ENCODE measurements at places on chromosomes 11 and 22.

DNA sequence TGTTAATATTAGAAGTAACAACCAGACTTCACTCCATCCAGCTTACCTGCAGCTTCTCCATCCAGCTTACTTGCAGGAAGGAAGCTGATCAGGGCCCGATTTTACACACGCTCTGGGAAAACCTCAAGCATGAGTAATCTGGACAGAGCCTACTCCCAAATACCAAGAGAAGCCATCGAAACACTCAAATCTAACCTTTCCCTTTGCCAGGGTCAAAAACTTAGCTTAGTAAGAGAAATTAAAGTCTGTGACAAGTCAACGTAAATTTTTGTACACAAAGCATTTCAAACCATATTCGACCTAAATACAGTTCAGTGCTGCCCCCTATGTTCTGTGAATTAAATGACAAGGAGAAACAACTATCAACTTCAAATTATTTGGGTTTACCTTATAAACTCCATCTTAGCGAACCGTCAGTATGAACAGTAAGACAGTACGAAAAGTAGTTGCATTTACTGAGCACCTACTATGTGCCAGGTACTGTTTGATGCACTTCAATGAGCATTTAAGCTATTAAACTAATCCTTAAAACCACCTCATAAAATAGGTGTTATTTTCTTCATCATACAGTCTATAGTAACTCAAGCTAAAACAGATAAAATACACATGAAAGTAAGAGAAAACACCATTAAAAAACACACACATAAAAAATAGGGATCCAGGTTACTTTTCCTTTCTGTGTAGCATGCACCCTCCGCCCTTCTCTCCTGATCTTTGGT lies 36.9 kb downstream of the ARFGAP3 start:
- peak; percentile 16 for DNase-seq

DNA sequence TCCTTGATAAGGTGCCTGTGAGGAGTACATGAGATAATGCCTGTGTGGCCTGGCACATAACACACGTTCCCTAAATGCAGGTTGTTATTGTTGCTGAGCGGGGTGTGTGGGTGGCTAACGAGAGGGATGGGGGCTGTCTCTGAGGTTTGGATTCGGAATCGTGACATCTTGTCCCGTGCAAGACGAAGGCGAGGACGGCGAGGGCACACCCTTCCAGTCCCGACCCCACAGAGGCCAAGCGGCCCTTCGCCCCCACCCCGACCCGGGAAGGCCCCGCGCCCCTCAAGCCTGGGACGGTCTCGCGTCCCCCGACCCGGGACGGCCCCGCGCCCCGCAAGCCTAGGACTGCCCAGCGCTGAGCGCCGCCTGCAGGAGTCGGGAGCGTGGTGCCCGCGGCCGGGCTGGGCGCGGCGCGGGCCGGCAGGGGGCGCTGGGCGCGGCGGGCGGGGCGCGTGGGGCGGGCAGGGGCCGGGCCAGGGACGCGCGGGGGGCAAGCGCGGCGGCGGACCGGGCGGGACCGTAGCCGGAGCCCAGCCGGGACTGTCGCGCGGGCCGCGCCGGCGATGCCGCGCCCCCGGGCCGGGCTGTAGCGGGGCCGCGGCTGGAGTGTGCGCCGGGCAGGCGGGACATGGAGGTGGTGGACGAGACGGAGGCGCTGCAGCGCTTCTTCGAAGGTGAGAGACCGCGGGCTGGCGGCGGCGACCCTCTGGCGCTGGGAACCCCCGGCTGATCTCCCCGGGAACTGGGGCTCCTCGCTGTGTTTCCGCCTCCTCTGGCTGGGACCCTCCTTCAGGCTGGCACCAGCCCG lies at the start of gene MYRF:
Gene MYRF, plus strand, starts transcription at position 520 of the 808 bp plus-strand sequence. Its CDS starts 109 bp downstream, at position 629.
- DNase-seq, result peak; percentile 57

GRCh38 chr22:36865346-36865745 lies 4.5 kb downstream of the NCF4 start:
- no peak for DNase-seq

- peak; percentile 59 for DNase-seq
These were observed 483.0 kb downstream of the MN1 start for GRCh38 chr22:27318516-27318915.

- DNase-seq, result peak; percentile 69
These were observed 525 bp downstream of the BIK start for GRCh38 chr22:43110927-43111623.

DNA sequence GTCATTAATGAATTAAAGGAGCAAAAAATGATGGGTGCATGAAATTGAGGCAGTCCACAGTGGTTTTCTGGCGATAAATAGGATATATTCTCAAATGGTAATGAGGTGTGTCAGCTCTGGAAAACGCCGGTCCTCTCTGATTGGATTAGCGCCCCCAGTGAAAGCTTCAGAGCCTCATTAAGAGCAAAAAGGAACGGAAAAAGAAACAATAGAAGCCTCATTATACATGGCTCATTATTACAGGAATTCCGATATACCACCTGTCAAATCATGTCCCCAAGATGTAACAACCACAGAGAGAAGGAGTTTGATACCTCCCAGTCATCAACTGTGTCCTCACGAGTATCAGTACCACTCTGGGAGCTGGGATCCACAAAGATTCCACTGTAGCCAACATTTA lies 175.7 kb upstream of the PITPNB start:
- no peak for DNase-seq

DNA sequence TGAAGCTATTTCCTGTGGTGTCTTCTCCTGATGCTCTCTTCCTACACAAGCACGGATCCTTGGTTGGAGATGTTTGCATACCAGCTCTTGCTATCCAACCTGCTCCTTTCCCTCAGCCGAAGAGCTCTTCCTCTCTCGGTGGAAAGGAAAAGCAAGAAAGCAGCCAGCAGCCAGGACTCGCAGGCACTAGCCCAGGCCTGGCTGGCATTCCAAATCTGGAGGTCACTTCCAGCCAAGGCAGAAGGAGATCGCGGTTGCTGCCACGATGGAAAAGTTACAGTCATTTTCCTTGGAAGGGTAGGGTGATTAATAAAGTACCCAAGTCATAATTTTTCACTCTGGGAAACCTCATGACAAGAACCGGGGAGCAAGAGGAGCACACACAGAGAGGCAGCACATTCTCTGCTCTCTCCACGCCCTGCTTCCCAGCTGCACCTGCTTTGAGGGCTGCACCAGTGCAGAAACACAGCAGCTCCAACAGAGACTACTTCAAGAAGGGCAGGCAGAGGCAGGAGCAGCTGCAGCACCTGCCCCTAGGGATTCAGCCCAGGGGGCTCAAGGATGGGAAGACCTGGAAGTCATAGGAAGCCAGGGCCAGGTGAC lies 399.3 kb downstream of the CADM1 start:
- DNase-seq, result no peak

DNA sequence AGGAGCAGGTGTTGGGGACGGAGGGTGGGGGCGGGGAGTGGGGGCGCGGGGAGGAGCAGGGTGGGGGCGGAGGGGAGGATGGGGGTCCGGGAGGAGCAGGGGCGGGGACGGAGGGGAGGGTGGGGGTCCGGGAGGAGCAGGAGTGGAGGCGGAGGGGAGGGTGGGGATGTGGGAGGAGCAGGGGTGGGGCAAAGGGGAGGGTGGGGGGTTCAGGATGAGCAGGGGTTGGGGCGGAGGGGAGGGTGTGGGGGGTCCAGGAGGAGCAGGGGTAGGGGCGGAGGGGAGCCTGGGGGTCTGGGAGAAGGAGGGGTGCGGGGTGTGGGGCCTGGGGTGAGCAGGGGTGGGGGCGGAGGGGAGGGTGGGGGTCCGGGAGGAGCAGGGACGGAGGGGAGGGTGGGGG lies 17.1 kb downstream of the CRELD2 start:
- DNase-seq, result no peak

- no peak for DNase-seq
These were observed 53.1 kb downstream of the SPECC1L start for GRCh38 chr22:24323695-24324094.

DNA sequence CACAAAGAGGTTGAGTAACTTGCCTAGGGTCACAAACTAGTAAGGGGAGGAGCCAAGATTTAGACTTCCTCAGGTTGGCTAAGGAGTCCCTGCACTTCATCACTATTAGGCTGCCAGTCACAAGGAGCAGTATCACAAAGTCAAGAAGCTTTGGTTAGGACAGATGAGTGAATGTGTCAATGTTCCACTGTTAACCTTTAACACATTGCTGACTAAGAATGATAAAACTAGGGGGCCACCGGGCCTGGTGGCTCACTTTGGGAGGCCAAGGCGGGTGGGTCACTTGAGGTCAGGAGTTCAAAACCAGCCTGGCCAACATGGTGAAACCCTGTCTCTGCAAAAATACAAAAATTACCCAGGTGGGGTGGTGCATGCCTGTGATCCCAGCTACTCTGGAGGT lies 32.0 kb downstream of the TMEM123 start:
- peak; percentile 29 for DNase-seq

- no peak for DNase-seq
These were observed 10.0 kb downstream of the CUL5 start for GRCh38 chr11:108018708-108019107.

GRCh38 chr11:3609416-3610265 lies 32.2 kb downstream of the ART5 start:
- DNase-seq, result peak; percentile 69

DNA sequence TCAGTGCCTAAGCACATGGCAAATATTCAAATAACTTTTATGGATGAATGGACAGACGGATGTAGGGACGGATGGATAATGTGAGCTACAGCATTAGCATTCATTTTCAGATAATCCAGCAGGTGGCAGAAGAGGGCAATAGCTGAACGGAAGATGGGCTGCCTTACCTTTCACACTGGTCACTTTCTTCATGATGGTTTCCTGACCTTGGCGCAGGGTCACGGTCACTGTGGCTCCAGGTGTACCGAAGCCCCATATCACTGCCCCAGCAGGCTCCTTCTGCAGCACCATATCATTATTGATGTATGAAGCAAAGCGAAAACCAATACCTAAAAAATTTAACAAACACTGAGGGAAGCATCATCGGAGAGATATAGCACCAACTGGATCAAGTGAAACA lies 4.3 kb downstream of the SIAE start:
- peak; percentile 66 for DNase-seq

GRCh38 chr11:91790346-91791170 lies 434.1 kb upstream of the FAT3 start:
- DNase-seq, result no peak

DNA sequence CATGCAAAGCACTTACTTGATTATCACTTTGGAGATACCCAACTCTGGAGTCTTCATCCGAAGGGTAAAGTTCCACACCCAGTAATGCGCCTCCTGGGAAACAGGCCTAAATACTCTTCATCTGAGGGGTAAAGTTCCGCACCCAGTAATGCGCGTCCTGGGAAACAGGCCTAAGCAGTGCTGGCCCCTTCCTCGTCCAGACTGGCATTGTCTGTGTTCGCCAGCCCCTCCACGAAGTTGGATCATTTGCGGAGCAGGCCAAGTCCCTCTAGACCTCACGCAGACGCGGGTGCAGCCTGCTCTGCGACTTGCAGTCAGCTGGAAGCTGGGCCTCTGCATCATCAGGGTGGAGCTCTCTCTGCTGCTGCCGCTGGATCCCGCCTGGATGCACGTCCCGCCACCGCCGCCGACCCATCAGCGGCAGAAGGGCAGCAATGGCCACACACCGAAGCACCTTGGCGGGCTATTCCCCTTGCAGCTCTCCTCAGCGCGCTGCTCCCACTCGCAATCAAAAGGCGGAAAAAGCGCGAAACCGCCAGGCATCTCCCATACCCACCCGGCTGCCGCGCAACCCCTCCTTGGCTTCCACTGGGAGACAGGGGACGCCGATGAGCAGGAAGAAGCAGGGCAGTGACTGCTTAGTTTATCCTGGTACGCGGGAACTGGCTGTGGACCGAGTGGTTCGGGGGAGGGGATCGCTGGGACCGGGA lies 34.1 kb upstream of the GLYATL1 start:
- DNase-seq, result peak; percentile 66

DNA sequence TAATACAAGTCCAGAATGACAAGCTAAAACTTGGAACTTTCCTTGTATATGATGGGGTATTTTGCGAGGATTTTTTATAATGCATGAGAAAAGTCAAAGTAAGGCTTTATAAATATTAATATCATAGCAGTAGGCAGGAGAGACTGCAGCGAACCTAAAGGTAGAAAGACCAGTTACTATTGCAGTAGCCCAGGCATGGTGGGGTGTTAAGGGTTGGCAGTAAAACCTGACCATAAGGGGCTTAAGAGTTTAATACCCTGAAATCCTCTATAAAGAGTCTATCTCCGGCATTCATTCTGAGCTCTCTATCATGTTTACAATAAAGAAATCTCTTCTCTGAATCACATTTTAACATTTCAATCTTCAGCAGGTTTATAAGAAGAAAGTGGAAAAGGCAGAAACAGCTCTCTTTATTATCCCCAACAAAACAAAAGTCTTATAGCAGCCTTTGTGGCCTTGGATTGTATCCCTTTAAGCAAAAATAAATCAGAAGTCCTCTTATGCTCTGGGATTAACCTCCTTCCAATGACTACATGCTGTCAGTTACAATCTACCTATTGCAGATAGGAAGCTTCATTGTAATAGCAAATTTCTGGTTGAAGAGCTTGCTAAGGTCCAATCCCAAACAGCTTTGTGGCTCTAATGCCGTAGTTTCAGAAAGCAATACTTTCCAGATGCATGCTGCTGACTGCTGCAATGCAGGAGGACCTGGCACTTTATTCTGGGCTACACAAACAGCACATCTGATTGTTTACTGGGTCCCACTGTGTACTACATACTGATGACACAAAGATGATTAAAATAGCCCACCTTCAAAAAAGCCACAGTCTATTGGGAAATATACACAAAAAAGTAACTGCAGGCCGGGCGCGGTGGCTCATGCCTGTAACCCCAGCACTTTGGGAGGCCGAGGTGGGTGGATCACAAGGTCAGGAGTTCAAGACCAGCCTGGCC lies 45.8 kb downstream of the SIK3 start:
- DNase-seq, result no peak

GRCh38 chr11:108131993-108132392 lies 10.6 kb downstream of the ACAT1 start:
- no peak for DNase-seq

- no peak for DNase-seq
These were observed 47.4 kb downstream of the SYT13 start for GRCh38 chr11:45238724-45239123.

GRCh38 chr11:86255896-86256295 lies 11.3 kb downstream of the EED start:
- no peak for DNase-seq

DNA sequence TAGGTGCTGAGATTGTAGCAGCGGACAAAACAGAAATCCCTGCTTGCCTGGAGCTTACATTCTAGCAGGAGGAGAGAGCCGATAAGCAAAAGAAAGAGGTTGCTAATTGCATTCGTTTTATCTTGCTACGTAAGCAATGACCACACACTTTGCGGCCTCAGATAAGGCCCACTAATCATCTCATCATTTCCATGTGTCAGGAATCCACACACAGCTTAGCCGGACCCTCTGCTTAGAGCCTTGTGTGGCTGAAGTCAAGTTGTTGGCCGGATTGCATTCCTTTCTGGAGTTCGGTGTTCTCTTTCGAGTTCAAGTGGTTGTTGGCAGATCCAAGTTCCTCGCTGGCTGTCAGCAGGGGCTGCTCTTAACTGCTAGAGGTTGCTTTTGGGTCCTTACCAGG lies 101.6 kb downstream of the CHST1 start:
- DNase-seq, result peak; percentile 7

DNA sequence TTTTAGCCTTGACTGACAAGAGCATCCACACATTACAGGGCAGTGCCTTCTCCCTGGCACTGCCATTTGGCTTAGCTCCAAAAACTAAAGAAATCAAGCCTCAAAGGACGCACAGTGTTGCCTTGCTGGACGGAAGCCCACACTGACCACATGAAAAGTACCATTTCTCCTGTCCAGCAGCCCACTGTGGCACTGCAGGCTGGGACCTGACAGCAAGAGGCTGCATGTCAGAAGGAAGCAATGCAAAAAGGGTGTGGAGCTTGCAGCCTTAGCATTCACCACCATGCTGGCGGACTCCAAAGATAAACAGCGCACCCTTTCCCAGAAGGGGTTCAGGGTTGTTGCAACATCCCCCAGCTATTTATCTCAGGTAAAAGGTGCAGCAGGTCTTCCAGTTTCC lies 109.3 kb upstream of the BMAL1 start:
- peak; percentile 71 for DNase-seq

Data from small intestine (tissue), 16 donors.